Fibroblast of upper back skin (primary cell): ENCODE measurements at places on chromosomes 2 and 18.

DNA sequence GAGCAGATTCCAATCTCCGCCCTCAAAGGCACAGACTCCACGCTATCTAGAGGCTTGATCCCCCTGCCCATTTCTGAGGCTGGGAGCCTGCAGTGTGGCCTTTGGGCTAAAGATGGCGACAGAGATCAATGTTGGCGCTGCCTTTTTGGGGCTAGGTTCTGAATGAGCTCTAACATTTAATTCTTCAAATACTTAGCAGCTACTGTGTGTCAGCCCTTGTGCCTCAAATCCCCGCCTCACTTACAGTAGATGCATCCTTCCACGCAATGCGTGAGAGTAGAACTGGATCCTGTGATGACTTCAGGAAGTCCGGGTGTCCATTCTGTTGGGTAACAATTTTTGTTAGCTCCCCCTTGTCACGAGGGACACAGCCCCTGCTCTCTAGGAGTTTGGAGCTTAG, 12.4 kb downstream of the IL1F10 start:
- peak; percentile 27 for DNase-seq

GRCh38 chr2:199830531-199830930, 20.5 kb downstream of the FTCDNL1 start:
- peak; percentile 62 for DNase-seq

DNA sequence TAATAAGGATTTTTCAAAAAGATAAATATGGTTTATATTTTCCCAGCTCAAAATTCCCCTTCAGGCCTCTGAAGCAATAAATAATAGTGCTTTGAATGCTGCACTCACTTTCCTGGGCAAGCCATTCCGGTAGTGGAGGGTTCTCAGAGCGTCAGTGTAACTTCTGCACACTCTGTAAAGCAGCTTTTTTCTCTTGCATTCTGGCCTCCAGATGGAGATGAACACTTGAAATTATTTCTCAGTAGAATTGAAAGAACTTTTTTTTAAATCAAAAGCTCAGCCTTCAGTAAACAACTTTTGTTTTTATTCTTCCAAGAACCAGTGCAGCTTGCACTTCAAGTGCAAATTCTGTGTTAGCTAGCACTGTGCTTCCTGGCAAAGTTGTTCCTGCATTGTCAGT, 281.1 kb upstream of the RAB12 start:
- no peak for DNase-seq

DNA sequence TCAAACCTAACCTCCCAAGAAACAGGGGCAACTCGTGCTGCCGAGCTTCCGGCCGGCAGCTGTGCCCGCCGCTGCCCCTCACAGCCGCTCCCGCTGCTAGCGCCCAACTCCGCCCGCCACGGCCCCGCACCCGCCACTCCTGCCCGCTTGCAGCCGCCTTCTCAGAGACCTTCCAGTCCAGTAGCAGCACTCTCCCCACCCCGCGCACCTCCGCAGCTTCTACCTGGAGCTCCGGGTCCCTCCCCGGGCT, 722 bp upstream of the C2orf15 start:
- no peak for DNase-seq

DNA sequence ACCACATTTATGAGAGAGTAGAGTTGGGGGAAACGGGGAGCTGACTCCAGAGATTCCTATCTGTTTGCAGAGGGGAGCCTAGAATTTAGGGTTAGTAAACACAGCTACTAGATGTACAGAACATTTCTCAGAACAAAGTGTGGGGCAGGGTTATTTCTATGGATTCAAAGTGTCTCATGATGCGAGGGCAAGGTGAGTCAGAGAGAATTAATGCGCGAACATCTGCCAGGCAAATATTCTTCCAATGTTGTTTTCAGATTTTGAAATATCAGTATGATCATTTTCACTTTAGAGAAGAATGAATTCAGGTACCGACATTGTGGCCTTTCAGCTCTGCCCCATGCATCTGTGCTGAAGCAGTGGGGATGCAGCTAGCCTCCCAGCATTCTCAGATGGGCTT, 2.0 kb upstream of the DSEL start:
- no peak for DNase-seq

DNA sequence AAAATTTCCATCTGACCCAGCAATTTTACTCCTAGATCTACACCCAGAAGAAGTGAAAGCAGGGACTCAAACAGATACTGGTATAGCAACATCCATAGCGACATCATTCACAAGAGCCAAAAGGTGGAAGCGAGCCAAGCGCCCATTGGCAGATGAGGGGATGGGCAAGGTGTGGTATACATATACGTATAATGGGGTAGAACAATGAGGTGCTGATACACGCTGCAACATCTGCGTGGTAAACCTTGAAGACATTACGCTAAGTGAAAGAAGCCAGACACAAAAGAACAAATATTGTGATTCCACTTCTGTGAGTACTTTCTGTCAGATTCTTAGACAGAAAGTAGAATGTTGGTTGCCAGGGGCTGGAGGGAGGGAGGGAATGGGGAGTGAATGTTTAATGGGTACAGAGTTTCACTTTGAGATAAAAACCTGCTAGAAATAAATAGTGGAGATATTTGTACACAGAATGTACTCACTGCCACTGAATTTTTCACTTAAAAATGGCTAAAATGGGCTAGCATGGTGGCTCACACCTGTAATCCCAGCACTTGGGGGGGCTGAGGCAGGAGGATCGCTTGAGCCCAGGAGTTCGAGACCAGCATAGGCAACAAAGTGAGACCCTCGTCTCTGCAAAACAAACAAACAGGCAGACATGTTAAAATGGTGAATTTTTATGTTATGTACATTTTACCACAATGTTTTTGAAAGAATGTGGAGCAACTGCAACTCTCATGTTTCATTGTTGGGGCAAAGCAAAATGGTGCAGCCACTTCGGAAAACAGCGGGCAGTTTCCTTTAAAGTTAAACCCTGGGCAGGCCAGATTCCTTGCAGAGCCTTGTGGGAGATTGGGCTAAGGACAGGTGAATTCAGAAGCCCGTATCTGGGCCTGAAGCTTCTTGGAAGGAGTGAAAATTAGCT, 103.4 kb upstream of the MYCN start:
- no peak for DNase-seq

DNA sequence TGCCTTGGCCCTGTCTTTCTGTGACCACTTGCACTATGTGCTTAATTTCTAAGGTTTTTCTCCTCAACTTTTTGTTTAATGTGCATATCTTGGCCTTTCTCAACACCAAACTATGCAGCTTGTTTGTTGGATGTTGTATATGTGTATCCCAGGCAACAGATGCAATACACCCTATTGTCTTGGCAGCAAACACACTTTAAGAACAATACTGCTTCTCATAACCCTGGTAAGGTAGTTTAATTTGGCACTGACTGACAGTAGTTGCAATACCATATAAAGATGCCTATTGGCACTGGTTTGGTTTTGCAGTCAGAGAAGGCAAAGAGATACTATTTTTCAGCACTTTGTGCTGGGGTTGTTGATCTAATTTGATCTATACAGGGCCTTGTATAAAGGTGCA, 360.7 kb upstream of the CWC22 start:
- DNase-seq: peak; percentile 7

GRCh38 chr18:74446631-74447403, 10.3 kb downstream of the DIPK1C start:
- no peak for DNase-seq

GRCh38 chr2:16441431-16441830, 224.2 kb downstream of the CYRIA start:
- no peak for DNase-seq

GRCh38 chr2:158473719-158474392, 17.1 kb downstream of the PKP4 start:
- no peak for DNase-seq

DNA sequence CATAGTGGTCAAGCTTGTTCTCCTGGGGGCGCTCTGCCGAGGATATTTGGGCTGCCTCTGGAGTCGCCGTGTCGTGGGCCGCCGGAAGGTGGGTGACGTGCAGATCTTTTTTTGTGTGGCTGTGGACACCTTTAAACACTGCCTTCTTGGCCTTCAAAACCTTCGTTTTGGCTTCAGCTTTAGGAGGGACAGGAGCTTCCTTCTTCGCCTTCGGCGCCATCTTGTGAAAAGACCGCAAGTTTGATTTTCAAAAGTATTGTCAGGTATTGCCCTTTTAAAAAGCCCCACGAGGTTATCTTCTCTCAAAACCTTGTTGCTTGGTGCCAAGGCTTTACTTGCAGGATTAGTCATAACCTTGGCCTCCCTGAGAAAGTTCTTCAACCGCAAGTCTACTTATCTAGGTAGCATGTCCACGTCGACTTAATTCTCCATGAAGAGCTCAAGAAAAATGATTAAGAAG, 20.8 kb downstream of the LAMA3 start:
- no peak for DNase-seq
